ENCODE measurements at places on chromosomes 4 and X. TPM values are rescaled to one million over a fixed set of nuclear protein-coding genes. Genes with fewer than 3 reads are reported as not detected.
A peak's percentile ranks its signal among the peaks of the same experiment; 100 is the strongest.

- DNase-seq, result no peak
Observed at GRCh38 chrX:127300511-127300910, 481.0 kb downstream of the PRR32 start.

DNA sequence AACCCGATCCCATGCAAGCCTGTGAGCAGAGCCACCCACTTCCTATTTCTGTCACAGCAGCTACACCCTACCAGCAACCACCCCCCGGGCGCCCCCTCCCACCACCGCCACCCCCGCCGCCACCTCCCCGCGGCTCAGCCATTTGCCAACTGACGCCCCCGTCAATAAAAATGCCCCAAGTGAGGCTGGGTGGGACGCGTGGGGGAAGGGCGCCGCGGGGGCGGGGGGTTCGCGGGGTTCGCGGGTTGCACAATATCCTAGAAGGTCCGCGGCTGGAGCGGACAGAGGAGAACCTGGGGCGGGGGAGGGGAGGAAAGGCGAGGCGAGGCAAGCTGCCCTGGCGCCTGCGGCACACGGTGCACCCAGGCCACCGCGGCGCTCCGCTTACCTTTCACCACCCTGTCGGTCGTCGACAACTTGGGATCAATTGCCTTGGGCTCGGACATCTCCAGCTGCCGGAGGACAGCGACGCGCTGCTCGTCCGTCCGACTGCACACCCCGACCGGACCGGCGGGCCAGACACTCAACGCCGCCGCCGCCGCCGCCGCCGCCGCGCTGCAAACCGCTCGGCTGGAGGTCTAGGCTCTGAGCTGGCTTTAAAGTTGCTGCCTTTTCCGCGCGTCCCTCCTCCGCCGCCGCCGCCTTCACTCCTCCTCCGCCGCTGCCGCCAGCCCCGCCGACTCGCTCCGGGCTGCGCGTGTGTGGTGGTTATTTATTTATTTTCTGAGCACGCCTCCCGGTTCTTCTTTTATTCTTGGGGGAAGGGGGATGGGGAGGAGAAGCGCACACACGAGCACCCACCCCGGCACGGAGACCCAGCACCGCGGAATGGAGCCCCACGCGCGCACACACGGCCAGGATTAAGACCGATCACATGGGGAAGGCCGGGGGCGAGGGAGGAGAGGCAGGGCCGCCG, 717 bp downstream of the PPP3CA start:
- peak; percentile 82 for DNase-seq

The DUX4 gene
- not detected for total RNA-seq

The SLC38A5 gene
- total RNA-seq, result 1.9 TPM
